Small intestine (tissue), 16 donors: ENCODE measurements at places on chromosomes 11 and 22.

- no peak for DNase-seq
Observed at GRCh38 chr11:82038154-82038553, 695.5 kb downstream of the FAM181B start.

DNA sequence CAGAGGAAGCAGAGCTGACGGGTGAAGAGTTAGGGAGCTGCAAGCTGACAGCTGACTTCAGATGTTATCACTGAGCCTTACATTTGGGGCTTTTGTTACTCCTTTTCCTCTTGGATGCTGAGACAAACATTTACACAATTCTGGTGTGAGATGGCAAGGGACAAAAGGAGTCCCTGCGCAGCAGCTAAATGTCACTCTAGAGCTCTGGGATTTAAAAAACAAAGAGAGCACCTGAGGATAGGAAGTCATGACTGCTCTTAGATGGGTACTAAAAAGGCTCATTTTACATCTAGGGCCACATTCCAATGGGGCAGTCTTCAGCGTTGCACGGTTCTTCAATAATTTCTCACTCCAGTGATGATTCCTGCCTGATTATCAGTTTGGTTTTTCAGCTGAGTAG, 204.5 kb downstream of the RAB38 start:
- DNase-seq = no peak

DNA sequence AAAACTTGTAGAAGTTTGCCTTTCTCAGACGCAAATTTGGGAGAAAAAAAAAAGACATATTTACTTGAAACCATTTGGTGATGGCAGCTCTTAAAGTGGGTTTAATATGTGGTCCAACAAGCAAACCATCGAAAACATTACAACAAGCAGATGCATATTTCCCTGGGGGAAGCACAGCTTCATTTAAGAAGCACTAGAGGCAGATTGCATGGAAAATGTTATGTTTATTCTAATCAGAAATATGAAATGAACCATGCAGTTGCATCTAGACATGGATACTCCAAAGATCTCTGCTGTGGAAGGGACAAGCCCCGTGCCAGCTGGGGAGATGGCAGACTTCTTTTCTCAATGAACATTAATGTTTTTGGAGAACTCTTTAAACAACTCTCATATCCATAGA, 57.4 kb upstream of the PARVA start:
- DNase-seq = no peak

DNA sequence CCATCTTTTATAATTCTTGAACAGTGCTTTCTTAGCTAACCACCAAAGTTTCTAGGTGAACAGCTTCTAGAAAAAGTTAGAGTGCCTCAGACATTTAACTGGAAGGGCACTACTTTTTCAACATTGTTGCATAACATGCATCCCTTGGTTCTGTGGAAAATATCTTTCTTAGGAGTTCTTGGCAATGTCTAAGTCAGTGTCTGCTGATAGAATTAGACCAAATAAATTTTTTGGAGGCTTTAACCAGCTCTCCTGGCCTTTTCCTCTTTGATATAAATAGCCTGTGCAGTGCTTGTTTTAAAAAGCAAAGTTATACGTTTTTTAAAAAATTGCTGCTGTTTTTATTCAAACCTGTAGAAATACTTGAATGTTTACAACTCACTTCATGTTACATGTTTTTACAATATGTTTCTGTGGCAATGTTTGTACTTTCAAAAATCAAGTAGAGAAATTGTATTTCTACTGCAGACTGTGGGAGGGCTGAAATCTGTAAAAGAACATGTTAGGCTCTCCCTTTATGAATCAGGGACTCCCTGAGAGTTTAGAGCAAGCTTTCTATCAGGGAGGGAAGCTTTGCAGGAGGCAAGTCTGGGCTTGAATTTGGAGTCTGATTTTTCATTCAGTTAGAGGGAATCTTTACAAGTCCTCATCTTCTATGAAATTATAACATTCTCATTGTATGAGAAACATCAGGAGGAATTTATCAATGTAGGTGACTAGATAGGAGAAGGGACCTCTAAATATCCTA, 16.3 kb upstream of the PANX1 start:
- no peak for DNase-seq

GRCh38 chr11:75421035-75421602, 11.9 kb downstream of the KLHL35 start:
- no peak for DNase-seq

- no peak for DNase-seq
Observed at GRCh38 chr11:86988351-86988881, 33.2 kb upstream of the FZD4 start.

DNA sequence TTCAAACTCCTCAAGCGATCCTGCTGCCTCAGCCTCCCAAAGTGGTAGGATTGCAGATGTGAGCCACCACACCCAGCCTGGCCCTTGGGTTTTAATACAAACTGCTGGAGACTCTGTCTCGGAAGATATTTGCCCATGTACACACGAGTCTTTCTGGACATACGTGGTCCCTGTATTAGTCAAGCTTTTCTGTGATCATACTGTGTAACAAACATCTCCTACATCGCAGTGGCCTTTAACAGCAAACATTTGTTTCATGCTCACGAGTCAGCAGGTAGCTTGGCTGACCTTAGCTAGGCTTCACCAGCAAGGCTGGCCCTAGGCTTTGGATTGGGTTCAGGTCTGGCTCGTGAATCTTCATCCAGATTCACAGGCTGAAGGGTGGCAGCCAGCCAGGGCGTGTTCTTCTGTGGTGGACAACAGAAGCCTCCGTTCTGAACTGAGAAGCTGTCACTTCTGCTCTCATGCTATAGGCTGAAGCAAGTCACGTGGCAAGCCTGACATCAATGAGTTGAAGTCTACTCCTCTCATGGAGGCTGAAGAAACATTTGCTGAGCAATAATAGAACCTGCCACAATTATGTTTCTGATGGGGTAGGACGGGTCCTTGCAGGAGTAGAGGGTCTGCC, 8.8 kb downstream of the KIAA1671 start:
- DNase-seq = no peak
